ENCODE measurements at places on chromosomes 2 and 18. TPM values are rescaled to one million over a fixed set of nuclear protein-coding genes. Genes with fewer than 3 reads are reported as not detected.
A peak's percentile ranks its signal among the peaks of the same experiment; 100 is the strongest.

MC4R gene
- not detected for total RNA-seq

ASB18 gene
- 11.3 TPM for total RNA-seq

DNA sequence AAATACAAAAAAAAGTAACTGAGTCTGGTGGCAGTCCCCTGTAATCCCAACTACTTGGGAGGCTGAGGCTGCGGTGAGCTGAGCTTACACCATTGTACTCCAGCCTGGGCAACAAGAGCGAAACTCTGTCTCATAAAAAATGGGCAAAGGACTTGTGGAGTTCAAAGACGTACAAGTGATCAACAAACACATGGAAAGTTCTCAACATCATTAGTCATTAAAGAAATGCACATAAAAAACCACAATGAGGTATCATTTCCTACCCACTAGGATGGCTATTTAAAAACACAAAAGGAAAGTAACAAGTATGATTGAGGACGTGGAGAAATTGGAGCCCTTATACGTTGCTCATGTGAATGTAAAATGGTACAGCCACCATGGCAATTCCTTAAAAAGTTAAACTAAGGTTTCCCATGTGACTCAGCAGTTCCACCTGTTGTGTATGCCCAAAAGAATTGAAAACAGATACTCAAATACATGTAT lies 52.3 kb downstream of the RAB10 start:
- no peaks in the 10 kb centered on the region for H3K27me3 ChIP-seq
- H3K4me1 ChIP-seq = peaks cover 32% of the 10 kb centered on the region
- DNase-seq = no peak

TOGARAM2 gene
- 51.9 TPM for total RNA-seq

- H3K36me3 ChIP-seq = no peaks in the 10 kb centered on the region
- H3K27me3 ChIP-seq = peaks cover 84% of the 10 kb centered on the region
These were observed 199.8 kb downstream of the CLIP4 start for GRCh38 chr2:29314816-29315571.

GRCh38 chr18:58373481-58373880 lies 255.4 kb downstream of the ALPK2 start:
- no peaks in the 10 kb centered on the region for H3K27me3 ChIP-seq
- no peak overlapping the region for H3K4me3 ChIP-seq
- H3K4me1 ChIP-seq = peaks cover 5% of the 10 kb centered on the region
- H3K27ac ChIP-seq = no peak overlapping the region
- H3K36me3 ChIP-seq = peaks cover 84% of the 10 kb centered on the region

- no peak overlapping the region for H3K4me3 ChIP-seq
- no peak for DNase-seq
These were observed 12.5 kb downstream of the INPP4A start for GRCh38 chr2:98457045-98457696.

- H3K27me3 ChIP-seq = no peaks in the 10 kb centered on the region
- H3K4me3 ChIP-seq = no peak overlapping the region
- H3K4me1 ChIP-seq = no peaks in the 10 kb centered on the region
These were observed 332.9 kb upstream of the RBMS1 start for GRCh38 chr2:160826496-160826895.

DNA sequence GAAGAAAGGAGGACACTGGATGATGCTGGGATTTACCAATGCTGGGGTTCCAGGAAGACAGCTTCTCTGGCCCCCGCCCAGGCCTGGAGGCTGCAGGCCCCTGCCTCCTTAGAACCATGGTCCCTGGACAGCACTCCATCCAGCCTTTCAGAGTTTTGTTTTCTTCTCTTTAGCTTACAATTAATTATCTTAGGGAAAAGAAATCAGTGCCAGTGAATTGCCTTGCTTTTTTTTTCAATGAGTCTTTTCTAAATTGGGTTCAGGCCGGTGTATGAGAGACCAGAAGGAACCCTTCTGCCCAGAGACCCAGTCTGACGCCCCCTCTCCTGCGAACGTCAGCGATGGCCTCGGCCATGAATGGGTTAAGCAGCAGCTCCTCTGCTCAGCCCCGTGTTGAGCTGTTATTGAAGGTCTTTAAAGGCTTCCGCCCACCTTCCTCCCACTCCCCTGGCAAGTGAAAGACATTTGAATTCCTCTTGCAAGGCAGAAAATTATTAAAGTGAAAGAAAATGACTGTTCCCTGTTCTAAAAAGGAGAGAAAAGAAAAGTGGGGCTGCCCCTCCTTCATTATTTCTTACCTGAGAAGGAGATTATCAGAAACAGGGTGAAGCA lies 65.7 kb upstream of the CHMP1B start:
- peaks cover 9% of the 10 kb centered on the region for H3K27me3 ChIP-seq
- H3K4me1 ChIP-seq = no peaks in the 10 kb centered on the region
- H3K4me3 ChIP-seq = no peak overlapping the region
- no peak for DNase-seq

GRCh38 chr2:46424937-46425336 lies 54.4 kb upstream of the TMEM247 start:
- DNase-seq = no peak
- H3K36me3 ChIP-seq = no peaks in the 10 kb centered on the region
- H3K4me3 ChIP-seq = no peak overlapping the region
- no peak overlapping the region for H3K27ac ChIP-seq
- H3K4me1 ChIP-seq = no peaks in the 10 kb centered on the region

RALB gene
- 45.8 TPM for total RNA-seq

STARD6 gene
- total RNA-seq = not detected

SERPINB4 gene
- total RNA-seq = not detected

DNA sequence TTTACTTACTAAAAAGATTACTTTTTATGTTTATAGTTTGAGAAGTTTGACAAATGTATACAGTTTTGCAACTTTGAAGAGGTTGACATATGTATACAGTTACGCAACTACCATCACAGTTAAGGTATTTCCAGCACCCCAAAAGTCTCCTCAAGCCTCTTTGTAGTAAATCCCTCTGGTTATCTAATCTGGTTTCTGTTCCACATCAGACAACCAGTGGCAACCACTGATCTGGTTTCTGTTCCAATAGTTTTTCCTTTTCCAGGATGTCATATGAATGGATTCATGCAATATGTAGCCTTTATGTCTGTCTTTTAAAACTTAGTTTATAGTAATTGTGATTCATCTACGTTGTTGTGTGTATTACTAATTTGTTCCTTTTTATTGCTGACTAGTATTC lies 23.5 kb downstream of the IFIH1 start:
- H3K4me3 ChIP-seq = no peak overlapping the region
- no peak for DNase-seq
- no peaks in the 10 kb centered on the region for H3K27me3 ChIP-seq
- H3K36me3 ChIP-seq = no peaks in the 10 kb centered on the region
- H3K4me1 ChIP-seq = no peaks in the 10 kb centered on the region
- H3K27ac ChIP-seq = no peak overlapping the region

GRCh38 chr18:74154716-74155115 lies 6.4 kb downstream of the TIMM21 start:
- no peak overlapping the region for H3K27ac ChIP-seq
- H3K36me3 ChIP-seq = peaks cover 66% of the 10 kb centered on the region
- H3K4me3 ChIP-seq = no peak overlapping the region
- no peak for DNase-seq
- H3K4me1 ChIP-seq = peaks cover 60% of the 10 kb centered on the region

DNA sequence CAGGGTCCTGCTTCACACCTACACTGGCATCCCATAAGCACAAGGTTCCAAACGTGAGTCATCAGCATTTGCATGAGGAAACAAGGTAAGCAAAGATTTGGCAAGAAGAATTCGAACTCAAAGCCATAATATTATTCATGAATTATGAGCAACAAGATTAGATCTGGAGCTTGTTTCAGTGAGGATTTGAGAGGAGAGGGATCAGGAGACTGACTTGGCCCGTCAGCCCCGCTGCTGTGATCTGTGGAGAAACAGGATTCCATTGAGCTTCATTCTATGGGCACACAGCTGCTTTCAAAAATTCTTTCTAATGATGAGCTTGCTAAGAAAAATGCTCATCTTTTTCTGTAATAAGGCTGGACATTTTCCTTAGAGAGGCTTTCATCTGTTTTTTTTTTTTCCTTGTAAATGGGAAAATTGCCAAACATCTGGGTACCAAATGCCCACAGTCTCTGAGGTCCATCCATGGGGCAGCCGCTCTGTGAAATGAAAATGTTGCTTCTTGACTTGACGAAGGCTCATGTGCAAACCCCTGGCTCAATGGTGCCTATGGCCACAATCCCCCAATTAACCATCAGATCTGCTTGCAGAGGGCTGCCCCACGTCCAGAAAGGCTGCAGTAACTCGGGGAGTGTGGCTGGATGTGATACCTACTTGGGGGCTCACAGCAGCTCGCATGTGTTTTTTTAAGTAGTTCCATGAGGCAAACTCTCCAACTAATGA lies 179.3 kb downstream of the TMEM18 start:
- no peak for DNase-seq
- H3K27me3 ChIP-seq = peaks cover 65% of the 10 kb centered on the region
- no peaks in the 10 kb centered on the region for H3K36me3 ChIP-seq
- no peaks in the 10 kb centered on the region for H3K4me1 ChIP-seq
- no peak overlapping the region for H3K4me3 ChIP-seq

GRCh38 chr2:187055463-187055862 lies 206.5 kb upstream of the ZSWIM2 start:
- no peaks in the 10 kb centered on the region for H3K36me3 ChIP-seq
- no peak overlapping the region for H3K27ac ChIP-seq

FAM110C gene
- 3.3 TPM for total RNA-seq

ABCG8 gene
- not detected for total RNA-seq

COLEC12 gene
- total RNA-seq = 7.3 TPM

FAP gene
- 0.71 TPM for total RNA-seq

- no peaks in the 10 kb centered on the region for H3K36me3 ChIP-seq
- peak overlapping the region; percentile 15 for H3K4me3 ChIP-seq
- DNase-seq = peak; percentile 70
- no peaks in the 10 kb centered on the region for H3K27me3 ChIP-seq
These were observed 163.0 kb upstream of the NOSTRIN start for GRCh38 chr2:168639441-168639898.

GRCh38 chr2:237315170-237315828 lies 98.7 kb downstream of the COL6A3 start:
- no peak overlapping the region for H3K4me3 ChIP-seq
- H3K27me3 ChIP-seq = no peaks in the 10 kb centered on the region
- H3K27ac ChIP-seq = peak overlapping the region; percentile 91
- peak; percentile 91 for DNase-seq
- H3K36me3 ChIP-seq = no peaks in the 10 kb centered on the region

PROKR1 gene
- total RNA-seq = not detected

GRCh38 chr2:9778471-9779316 lies 64.6 kb upstream of the TAF1B start:
- H3K27me3 ChIP-seq = no peaks in the 10 kb centered on the region
- peaks cover 15% of the 10 kb centered on the region for H3K4me1 ChIP-seq
- H3K27ac ChIP-seq = no peak overlapping the region
- no peak for DNase-seq
- H3K36me3 ChIP-seq = no peaks in the 10 kb centered on the region

GRCh38 chr2:96959406-96960110 lies 26.8 kb downstream of the FAM178B start:
- no peak overlapping the region for H3K4me3 ChIP-seq
- peaks cover 15% of the 10 kb centered on the region for H3K4me1 ChIP-seq
- no peaks in the 10 kb centered on the region for H3K27me3 ChIP-seq
- DNase-seq = no peak

ZSWIM2 gene
- not detected for total RNA-seq

DNA sequence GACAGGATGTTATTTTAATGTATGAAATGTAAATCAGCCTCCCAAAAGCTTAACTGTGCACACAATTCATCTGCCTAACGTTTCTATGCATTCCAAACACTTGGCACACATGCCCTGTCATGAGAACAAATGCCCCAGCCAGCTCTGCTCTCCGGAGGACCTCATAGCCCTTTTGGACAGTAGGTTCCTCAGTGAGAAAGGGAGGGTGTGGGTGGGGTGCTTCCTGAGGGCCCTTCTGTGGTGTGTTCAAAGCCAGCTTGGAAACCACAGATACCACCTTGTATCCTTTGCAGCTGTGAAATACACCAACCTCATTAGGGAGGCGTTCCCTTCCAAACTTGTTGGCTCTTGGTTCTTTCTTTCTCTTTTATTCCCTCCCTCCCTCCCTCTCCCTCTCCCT lies 102.2 kb upstream of the ASB18 start:
- no peak for DNase-seq
- peaks cover 17% of the 10 kb centered on the region for H3K27me3 ChIP-seq
- no peak overlapping the region for H3K27ac ChIP-seq

RAB6C gene
- 0.16 TPM for total RNA-seq

GKN2 gene
- not detected for total RNA-seq

PFN4 gene
- 0.74 TPM for total RNA-seq

- no peak overlapping the region for H3K4me3 ChIP-seq
- peaks cover 34% of the 10 kb centered on the region for H3K4me1 ChIP-seq
- DNase-seq = no peak
- H3K36me3 ChIP-seq = no peaks in the 10 kb centered on the region
- H3K27ac ChIP-seq = peak overlapping the region; percentile 29
These were observed 65.0 kb downstream of the TCF4 start for GRCh38 chr18:55523001-55523400.

ELOA2 gene
- not detected for total RNA-seq

DNA sequence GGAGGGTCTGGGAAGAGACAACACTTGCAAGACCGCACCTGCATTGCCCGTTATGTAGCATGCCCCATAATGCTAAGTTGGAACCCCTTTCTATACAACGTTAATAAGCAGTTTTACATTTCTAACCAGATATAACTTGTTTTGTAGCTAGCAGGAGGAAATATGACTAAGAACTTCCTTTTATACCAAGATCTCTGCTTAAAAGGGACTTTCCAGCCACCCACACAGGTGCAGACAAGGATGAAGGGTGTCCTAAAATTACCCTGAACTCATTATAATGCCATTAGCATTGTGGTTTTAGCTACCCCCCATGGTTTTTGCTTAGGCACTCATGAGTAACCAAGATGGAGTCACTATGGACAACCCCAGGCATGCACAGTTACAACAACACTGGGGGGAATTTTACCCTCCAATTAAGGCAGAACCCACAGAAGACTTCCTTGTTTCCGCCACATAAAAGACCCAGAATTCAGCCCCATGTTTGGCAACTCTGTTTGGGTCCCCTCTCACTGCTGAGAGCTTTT lies 362.8 kb downstream of the CBLN2 start:
- no peak for DNase-seq
- H3K27ac ChIP-seq = no peak overlapping the region
- H3K36me3 ChIP-seq = no peaks in the 10 kb centered on the region

DNA sequence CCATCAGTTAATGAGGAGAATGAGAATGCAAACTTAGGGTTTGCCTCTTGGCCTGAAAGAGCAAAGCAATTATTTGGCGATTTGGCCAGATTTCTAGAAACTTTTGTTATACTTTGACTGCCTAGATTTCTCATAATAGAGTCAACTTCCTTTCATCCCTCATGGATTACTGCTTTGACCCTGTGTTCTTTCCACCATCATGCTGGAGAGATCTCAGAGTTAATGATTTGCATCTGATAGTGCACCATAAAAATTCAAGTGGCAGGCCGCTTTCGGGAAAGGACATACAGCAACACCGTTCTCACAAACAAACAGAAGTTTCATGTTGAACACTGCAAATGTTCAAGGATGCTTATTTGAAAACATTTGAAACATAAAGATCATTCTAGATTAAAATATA lies 143.7 kb upstream of the ZFP36L2 start:
- no peak overlapping the region for H3K4me3 ChIP-seq
- peak overlapping the region; percentile 52 for H3K27ac ChIP-seq
- H3K27me3 ChIP-seq = no peaks in the 10 kb centered on the region
- no peaks in the 10 kb centered on the region for H3K36me3 ChIP-seq

All from left ventricle myocardium inferior (tissue), 1 donor.